Heart right ventricle (tissue), 16 donors: ENCODE measurements at places on chromosomes 11 and 22.

GRCh38 chr11:64580412-64580811 lies 10.6 kb upstream of the SLC22A12 start:
- DNase-seq = no peak

DNA sequence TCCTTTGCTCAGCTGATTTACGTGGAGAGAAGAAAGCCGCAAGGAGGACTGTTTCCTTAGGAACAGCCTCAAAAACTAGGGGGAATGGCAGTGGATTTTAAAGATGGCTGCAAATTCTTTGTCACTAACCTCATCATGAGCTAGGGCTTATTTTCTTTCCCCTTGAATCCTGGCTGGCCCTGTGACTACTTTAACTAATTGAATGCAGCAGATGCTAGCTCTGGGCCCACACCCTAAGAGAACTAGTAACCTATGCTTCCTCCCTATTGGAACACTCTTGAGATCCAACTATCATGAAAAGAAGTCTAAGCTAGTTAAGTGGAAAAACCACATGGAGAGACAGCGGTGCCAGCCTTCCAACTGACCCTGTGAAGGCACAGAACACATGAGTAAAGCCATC lies 421.3 kb upstream of the NARS2 start:
- DNase-seq = no peak

GRCh38 chr22:48581205-48581766 lies 1246.4 kb downstream of the BRD1 start:
- no peak for DNase-seq

DNA sequence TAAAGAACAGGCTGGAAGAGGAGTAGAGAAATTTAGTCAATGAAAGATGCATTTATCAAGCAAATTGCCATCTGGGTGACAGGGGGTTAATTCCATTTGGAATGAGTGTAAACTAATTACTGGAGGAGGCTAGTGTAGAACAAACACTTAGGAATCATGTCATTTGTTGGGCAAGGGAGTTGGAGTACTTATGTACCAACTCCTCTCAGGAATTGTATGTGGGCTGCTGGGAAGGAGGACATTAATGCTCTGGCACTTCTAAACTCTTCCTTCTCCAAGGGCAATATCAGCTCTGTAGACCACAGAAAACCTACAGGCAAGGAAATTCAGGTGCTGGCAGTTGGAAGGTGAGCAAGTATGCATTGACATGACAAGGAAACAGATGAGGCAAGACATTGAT lies 141.0 kb downstream of the MSANTD4 start:
- no peak for DNase-seq

DNA sequence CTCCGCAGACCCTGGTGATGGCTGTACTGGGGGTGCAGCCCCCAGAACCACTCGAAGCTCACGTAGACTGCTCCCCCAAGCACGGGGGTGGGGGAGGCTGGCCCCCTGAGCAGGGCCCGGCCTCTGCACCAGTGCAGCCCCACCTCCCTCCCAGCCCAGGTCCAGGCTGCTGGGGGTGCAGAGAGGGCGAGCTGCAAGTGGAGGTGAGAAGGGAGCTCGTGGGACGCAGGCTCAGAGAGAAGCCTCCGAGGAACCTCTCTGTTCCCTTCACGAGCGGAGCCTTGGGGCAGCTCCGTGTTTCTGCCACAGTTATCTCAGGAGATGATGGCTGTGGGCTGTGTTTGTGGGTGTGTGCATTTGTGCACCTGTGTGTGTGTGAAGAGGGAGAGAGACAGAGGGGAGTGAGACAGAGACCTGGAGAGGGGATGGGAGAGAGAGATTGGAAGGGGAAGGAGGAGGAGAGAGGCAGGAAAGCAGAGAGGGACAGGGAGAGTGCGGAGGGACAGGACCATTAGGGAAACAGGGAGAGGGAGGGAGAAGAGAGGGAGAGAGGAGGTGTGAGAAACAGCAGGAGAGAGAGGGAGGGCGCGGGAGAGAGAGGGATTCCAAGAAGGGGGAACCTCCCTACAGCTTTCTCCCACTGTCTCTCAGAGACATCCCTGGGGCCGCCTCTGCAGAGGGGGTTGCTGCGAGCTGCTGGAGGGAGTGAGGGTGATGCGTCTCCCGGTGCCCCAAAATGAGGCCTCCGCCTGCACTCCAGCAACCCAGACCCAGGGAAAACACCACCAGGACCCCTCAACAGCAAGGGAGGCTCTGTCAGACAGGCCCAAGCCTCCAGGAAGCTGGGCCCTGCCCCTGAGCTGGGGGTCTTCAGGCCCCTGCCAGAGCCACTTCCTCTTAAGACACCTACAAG lies 1488.6 kb downstream of the BRD1 start:
- DNase-seq = no peak

GRCh38 chr22:28992565-28993356 lies 68.9 kb downstream of the C22orf31 start:
- DNase-seq = no peak

DNA sequence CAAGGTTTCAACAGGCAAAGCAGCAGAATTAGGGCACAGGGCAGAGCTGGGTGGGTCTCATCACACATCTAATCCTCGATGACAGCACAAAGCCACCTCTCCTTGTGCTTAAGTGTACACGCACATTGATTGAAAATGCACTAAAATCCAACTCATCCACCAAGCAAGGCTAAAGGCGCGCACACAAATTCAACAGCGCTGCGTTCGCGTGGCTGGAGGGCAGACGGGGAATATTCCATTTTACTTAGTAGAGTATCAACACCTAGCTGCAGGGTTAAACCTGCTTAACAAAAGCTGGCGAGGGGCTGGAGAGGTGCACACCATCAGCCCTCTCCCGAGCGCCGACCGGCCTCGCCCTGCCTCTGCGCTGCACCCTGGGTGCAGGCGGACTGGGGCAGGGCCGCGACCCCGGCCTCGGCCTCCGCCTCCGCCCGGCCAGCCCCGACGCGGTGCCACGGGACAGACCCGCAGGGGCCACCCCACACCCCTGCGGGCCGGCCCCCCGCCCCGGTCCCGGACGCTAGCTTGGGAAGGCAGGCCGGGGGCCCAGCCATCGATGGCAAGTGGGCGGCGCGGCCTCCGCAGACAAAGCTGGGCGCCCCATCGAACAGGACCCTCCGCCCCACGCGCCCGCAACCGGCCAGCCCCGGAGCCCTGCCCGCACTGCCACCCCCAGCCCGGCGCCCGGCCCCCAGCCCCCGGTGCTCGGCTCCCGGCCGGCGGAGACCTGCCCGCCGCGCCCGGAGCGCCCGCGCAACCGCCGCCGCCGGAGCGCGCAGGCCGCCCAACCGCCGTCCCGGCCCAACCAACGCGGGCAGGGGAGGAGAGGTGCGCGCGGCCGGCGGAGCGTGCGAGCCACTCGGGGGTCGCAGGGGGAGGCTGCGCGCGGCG lies 929 bp downstream of the PRDM10 start:
- no peak for DNase-seq
